ENCODE measurements at places on chromosomes 6 and 20.

- no peak for DNase-seq
Observed at GRCh38 chr6:47147836-47148344, 105.8 kb upstream of the ADGRF1 start.

- no peak for DNase-seq
Observed at GRCh38 chr6:27986928-27987725, 30.1 kb downstream of the OR2B6 start.

GRCh38 chr6:21807299-21808044 is 213.9 kb downstream of the SOX4 start:
- no peak for DNase-seq

- DNase-seq: no peak
Observed at GRCh38 chr6:126429866-126430265, 90.0 kb downstream of the CENPW start.

DNA sequence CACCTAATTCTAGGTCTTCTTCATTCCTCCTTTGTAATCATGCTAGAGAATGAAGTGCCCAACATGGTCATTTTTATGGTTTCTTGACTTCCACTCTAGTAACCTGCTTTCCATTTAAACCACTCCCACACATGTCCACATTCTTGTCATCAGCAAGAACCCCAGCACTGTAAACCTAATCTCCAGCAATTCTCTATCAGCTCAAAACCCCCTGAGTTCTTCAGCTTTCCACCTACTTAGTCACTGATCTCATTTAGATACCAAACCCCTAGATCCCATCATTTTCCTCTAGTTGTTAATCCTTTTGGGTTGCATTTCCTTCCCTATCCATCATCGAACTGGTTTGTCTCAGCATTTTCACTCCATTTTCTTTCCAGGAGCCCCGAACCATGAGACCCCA is 49.7 kb downstream of the GOPC start:
- DNase-seq: no peak

DNA sequence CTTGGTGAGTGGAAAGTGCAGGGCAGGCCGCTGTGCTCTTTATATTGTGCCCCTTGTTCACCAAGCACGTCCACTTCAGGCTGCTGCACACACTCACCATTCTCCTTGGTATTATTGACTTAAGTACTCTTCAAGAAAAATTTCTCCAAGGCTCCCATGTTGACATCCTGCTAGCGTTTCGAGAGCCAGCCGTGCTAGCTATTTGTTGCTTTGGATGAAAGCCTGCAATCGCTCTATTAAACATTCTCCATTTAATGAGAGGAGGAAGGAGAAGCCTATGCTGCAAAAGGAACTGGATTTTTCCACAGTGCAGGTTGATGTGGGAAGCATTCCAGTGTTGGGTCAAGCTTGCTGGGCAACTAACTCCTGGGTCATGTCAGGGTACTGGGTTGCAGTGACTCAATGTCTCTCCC is 113.5 kb downstream of the CD83 start:
- no peak for DNase-seq

All from fibroblast of mammary gland (primary cell).